ENCODE measurements at places on chromosomes 12 and 14.

- no peak for DNase-seq
Observed at GRCh38 chr14:55481769-55482168, 41.4 kb upstream of the TBPL2 start.

DNA sequence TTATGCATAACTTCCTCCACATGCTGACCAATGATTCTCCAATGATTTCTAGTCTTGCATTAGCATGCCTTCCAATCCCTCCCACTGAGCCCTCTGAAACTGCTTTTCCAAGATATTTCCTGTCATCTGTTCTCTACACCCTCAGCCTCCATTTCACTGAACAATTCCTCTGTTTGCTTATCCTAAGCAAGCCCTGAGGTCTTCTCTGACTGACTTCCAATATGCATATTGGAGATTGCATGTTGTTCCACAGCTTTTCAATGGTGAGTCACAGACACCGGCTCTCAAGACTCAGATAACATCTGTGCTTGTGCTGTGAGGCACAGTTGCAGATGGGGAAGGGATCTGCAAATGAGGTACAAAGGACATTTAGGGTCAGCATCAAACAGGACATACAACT is 141.0 kb downstream of the SLC16A7 start:
- peak; percentile 12 for DNase-seq

- no peak for DNase-seq
Observed at GRCh38 chr14:68268197-68268596, 448.6 kb downstream of the RAD51B start.

GRCh38 chr12:4562034-4562657 is at the start of gene DYRK4:
DYRK4 (plus strand) TSS chr12:4562208; CDS start chr12:4562246, 38 bp downstream.
- peak; percentile 51 for DNase-seq

DNA sequence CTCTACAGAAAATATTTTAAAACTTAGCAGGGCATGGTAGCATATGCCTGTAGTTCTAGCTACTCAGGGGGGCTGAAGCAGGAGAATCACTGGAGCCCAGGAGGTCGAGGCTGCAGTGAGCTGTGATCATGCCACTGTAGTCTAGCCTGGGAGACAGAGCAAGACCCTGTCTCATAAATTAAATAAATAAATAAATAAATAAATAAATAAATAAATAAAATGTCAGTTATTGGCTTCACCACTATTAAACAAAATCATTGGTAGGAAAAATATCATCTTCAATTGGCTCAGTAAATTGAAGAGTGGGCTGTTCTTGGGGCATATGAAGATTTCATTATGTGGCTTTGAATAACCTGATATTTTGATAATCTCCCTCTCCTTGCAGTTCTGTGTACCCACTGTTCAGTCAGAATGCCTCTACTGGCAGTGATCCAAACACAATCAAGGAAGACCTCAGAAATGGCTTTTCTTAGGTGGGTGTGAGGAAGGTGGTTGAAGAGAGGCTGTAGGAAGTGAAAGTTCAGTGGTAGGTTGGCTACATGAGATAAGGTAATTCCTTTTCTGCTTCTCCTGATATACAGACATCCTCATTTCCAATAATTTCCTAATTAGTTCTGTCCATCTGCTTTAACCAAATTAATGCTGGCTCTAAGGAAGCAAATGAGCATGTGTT is 175.8 kb downstream of the MSRB3 start:
- DNase-seq: no peak

GRCh38 chr12:75378354-75378753 is 12.5 kb upstream of the GLIPR1L2 start:
- no peak for DNase-seq

DNA sequence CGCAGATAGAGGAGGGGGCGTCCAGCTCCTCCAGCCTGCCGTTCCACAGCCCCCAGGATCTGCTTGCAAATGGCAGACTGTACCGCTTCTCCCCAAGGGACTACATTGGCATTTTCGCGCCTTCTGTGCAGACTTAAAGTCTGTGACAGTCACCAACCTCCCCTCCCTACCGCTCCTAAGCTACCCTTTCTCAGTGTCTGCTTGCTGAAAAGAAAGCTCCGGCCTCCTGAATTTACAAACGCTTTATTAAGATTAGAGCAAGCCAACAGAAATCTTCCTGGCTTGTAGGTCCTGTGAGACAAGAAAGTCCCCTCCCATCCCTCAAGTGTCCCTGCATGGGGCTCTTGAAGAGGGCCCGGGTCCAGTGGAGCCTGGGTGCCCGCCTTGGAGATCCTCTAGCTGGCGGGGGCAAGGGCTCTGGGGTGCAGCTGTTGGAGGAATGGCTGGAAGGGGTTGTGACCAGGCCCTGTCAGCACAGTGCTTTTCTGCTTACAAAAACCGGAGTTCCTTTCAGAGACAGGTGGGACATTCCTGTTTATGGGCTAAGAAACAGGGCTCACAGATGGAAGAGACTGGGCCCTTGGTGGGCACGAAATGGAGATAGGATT is 2.8 kb upstream of the DLK1 start:
- no peak for DNase-seq

DNA sequence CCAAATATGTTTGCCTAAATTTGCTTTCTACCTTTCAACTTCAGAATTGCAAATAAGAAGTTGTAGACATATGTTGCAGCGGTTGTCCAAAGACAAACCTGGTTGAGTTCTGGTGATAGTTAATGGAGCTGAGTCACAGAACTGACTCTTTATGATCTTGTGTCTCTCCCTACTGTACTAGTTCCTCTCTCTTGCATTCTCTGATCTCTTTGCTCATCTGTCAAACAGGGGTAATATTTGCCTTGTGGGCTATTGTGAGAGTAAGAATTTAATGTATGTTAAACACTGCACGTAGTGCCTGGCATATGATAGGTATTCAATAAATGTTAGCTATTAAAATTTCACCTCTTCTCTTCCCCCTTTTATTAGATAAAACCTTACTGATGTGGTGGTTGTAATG is 283.5 kb upstream of the RGS6 start:
- DNase-seq: no peak
